Activated T-cell treated with anti-CD3 and anti-CD28 coated beads, Interleukin-2, amount 50 U/mL, for 72 hours (primary cell): ENCODE measurements at places on chromosomes 6 and 20. TPM values are rescaled to one million over a fixed set of nuclear protein-coding genes. Genes with fewer than 3 reads are reported as not detected.

THBS2 gene
- total RNA-seq = not detected

TNF gene
- total RNA-seq = 30.7 TPM

CALHM6 gene
- total RNA-seq = 5.3 TPM

JARID2 gene
- total RNA-seq = 37.9 TPM

UCKL1 gene
- 33.1 TPM for total RNA-seq

HLA-DRB5 gene
- 1.7 TPM for total RNA-seq

GRCh38 chr20:46111028-46111835 lies 6.9 kb upstream of the CD40 start:
- H3K27me3 ChIP-seq = peaks cover 74% of the 10 kb centered on the region
- DNase-seq = peak; percentile 33
- peaks cover 18% of the 10 kb centered on the region for H3K4me1 ChIP-seq
- peak overlapping the region; percentile 30 for H3K27ac ChIP-seq

- H3K4me3 ChIP-seq = no peak overlapping the region
- no peaks in the 10 kb centered on the region for H3K36me3 ChIP-seq
- no peak for DNase-seq
- no peaks in the 10 kb centered on the region for H3K27me3 ChIP-seq
Observed at GRCh38 chr6:159880412-159880975, 10.3 kb upstream of the MAS1 start.

DNA sequence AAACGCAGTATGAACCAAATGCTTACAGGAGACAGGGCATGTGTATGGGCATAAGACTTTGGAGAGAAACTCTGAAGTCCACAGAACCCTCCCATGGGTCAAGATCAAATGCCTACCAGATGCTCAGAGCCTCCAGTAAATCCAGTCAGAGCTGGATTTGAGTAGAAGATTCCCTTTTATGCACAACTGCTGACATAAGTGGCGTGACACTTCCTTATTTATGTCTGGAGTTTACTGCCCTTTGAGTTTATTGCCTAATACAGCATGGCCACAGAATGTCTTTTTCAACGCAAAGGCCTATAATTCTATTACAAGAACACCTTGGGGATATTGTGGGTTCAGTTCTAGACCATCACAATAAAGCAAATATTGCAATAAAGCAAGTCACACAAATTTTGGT lies 220.0 kb upstream of the FOXQ1 start:
- no peak for DNase-seq
- H3K27ac ChIP-seq = no peak overlapping the region
- H3K27me3 ChIP-seq = no peaks in the 10 kb centered on the region
- no peaks in the 10 kb centered on the region for H3K36me3 ChIP-seq

DNA sequence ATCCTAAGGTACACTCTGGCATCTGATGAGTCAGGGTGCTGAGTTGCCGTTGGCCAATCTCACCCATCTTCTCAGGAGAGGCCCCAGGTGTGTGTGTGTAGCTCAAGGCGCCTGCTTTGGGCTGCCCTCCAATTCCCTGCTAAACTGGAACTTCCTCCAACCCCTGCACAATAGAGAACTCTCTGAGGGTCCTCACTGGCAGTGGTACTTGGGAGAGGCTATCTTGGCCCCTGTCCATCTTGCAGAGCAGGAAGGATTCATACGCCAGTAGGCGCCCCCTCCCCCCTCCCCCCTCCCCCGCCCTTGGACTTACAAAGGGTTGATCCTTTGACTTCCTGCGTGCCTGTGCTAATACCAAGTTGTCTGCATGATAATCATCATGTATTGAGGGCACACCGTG lies 173.6 kb downstream of the SASH1 start:
- no peak overlapping the region for H3K4me3 ChIP-seq
- peaks cover 13% of the 10 kb centered on the region for H3K27me3 ChIP-seq
- no peaks in the 10 kb centered on the region for H3K4me1 ChIP-seq

GRCh38 chr20:2701671-2702081 lies 9.1 kb downstream of the EBF4 start:
- no peaks in the 10 kb centered on the region for H3K36me3 ChIP-seq
- peaks cover 2% of the 10 kb centered on the region for H3K4me1 ChIP-seq
- no peak overlapping the region for H3K4me3 ChIP-seq
- H3K27me3 ChIP-seq = peaks cover 14% of the 10 kb centered on the region

- no peaks in the 10 kb centered on the region for H3K27me3 ChIP-seq
- peak overlapping the region; percentile 4 for H3K27ac ChIP-seq
- peaks cover 56% of the 10 kb centered on the region for H3K36me3 ChIP-seq
- no peak for DNase-seq
Observed at GRCh38 chr20:25676164-25676809, 20.4 kb downstream of the ZNF337 start.

- H3K4me1 ChIP-seq = no peaks in the 10 kb centered on the region
- H3K4me3 ChIP-seq = no peak overlapping the region
- H3K36me3 ChIP-seq = peaks cover 3% of the 10 kb centered on the region
- no peak for DNase-seq
- no peak overlapping the region for H3K27ac ChIP-seq
Observed at GRCh38 chr6:143408151-143408786, 42.2 kb downstream of the ADAT2 start.

DNA sequence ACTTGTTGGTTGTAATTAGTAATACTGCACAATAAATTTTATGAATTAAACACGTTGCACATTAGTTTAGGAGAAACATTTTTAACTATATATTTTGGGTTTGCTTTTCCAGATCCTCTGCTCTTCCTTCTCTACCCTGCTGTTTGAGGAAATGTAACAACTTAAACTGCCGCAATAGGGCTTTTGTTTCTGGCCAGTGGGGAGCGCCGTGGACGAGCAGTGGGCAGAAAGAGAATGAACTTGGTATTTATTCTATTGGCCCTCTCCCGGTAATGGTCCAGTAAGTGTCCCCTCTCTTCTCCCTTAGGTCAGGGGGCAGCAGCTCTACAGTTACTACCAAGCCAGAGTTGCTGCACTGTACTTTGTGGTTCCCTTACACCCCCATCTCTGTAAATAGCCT lies 35.2 kb upstream of the EPHA7 start:
- no peaks in the 10 kb centered on the region for H3K4me1 ChIP-seq
- no peak overlapping the region for H3K27ac ChIP-seq
- H3K4me3 ChIP-seq = no peak overlapping the region
- no peaks in the 10 kb centered on the region for H3K36me3 ChIP-seq
- no peaks in the 10 kb centered on the region for H3K27me3 ChIP-seq

GRCh38 chr20:57524511-57525176 lies at the start of gene CTCFL:
Gene CTCFL (minus strand): TSS chr20:57525140. CDS start chr20:57524205, 935 bp downstream.
- peaks cover 14% of the 10 kb centered on the region for H3K27me3 ChIP-seq
- H3K4me1 ChIP-seq = peaks cover 11% of the 10 kb centered on the region
- no peak for DNase-seq
- H3K27ac ChIP-seq = no peak within 1 kb of the TSS
- H3K4me3 ChIP-seq = no peak within 1 kb of the TSS
- H3K36me3 ChIP-seq = no peaks in the 10 kb centered on the region
